Stimulated activated CD4-positive, alpha-beta T cell treated with anti-CD3 and anti-CD28 coated beads, Interleukin-15, amount 100 ng/mL, for 1 hour (primary cell): ENCODE measurements at places on chromosomes 3 and 15.

DNA sequence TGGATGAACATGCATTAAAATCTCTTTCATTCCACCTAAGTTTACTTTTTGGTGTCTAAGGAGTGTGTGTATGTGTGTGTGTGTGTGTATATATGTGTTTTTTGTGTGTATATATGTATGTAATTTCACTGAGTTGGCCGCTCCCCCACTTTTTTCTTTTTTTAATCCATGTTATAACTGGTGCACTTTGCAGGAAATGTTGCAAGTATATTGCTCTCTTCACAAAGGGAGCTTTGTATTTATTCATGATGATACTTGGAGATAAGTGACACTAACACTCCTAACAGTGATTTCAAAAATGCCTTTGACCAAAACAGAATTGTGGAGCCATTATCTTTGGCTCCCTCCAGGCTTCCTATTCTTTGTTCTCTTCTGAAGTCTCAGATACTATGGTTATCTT lies 95.8 kb downstream of the FNDC3B start:
- DNase-seq: no peak

DNA sequence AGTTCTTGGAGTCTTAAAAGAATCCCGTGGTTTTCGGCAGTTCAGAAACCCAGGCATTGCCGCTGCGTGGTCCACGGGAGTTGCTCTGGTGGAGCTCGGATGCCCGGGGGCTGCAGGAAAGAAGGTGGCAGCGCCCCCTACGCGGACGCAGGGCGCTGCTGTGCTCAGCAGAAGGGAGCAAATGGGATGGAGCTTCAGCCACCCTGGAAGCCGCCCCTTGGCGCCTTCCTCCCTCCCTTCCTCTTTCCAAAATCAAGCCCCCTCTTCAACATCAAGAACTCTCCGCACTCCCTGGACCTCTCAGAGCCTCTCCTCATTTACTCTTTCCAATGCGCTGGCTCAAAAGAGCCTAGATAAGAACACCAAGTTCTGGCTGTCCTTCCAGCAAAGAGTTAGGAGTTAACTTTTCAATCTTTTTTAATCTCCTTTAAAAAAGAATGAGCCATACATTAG lies 880 bp upstream of the CHRNA7 start:
- no peak for DNase-seq

- DNase-seq: no peak
Measured at GRCh38 chr3:23948761-23949160, 3.7 kb downstream of the NR1D2 start.

GRCh38 chr3:138912237-138912636 lies 34.7 kb downstream of the FOXL2 start:
- DNase-seq: no peak

GRCh38 chr3:160796813-160797164 lies 40.8 kb downstream of the PPM1L start:
- DNase-seq: no peak

- DNase-seq: no peak
Measured at GRCh38 chr3:41037651-41038334, 161.5 kb upstream of the CTNNB1 start.

DNA sequence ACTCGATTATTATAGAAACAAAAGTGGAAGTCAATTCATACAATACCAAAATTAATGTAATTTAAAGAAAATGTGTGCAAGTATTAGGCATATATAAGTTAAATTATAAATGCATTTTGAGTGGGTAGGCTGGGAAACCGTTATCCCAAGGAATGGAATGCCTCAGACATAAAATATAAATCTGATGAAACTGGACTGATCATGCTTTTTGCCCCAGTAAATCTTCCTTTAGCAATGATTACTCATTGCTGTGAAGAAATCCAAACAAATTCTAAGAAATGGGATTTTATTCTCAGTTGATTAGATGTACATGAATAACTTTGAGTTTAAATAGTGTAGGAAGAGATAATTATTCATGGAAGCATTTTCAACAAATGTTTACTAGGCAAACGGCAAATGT lies 185.5 kb upstream of the KCNMB2 start:
- no peak for DNase-seq

DNA sequence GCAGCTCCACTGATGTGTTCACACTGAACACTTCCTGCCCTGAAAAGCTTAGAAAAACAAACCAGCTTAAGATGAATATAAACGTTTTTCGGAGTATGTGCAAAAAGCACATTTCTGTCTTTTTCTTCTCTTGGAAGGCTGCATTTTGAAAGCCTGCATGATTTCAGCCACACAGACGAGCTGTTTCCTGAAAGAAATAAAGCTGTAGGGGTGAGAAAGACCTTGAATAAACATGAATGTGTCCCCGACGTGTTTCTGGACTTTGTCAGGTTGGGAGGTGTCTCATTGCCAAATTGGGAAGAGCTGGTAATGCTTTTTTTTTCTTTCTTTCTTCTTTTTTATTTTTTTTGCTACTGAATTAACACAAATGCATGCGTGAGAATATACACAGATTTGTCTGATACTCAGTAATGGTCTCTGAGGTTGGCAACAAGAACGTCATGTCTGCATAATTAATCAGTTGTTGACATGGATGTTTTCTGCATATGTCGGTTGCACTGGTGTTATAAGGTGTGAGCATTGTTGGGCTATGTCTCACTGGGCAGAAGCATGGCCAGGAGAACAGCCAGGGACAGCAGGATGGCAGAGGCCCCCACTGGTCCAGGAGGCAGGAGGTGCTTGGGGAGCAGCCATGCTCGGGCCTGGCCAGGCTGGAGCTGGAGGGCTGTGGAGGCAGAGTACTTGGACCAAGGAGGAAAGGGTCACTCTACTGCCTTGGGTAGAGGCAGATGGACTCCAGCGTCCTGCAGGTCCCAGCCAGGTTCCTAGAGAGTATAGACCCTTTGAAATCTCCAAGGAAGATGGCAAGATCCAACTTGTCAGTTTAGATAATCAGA lies 39.0 kb downstream of the ADAMTSL3 start:
- DNase-seq: no peak

DNA sequence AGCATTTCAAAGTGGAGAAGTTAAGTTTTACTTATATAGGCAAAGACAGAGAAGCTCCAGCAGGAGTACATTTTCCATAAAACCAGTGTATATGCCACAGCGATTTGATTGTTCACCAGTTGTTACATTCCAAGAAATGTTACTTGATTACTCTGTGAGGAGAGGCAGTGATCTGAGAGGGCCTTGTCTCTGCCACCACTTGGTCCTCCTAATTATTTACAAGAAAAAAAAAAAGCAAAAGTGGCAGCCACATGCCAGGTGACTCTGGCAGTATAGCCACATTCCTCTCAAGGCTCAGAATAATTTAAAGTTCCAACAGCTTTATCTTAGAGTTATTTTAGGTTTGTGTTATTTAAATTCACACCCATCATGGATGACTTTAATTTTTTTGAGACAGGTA lies 1077.8 kb downstream of the ZPLD1 start:
- no peak for DNase-seq

DNA sequence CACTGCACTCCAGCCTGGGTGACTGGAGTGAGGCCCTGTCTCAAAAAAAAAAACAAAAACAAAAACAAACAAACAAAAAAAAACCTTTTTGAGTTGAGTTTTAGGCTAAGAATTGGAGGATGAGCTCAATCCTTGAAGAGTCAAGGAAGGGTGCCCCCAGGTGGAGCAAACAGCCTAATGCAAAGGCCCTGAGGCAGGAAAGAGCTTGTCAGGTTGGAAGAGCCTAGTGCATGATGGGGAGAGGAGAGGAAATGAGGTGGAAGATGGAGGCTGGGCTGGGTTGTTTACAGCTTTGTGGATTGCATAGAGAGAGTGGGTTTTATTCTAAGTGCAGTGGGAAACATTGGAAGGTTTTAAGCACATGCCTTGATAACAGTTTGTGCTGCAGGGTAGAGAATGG lies 2.1 kb upstream of the SNX22 start:
- DNase-seq: no peak

- DNase-seq: no peak
Measured at GRCh38 chr15:62840526-62841268, 201.8 kb upstream of the TPM1 start.

GRCh38 chr3:184619369-184619768 lies 57.8 kb downstream of the EPHB3 start:
- DNase-seq: no peak

DNA sequence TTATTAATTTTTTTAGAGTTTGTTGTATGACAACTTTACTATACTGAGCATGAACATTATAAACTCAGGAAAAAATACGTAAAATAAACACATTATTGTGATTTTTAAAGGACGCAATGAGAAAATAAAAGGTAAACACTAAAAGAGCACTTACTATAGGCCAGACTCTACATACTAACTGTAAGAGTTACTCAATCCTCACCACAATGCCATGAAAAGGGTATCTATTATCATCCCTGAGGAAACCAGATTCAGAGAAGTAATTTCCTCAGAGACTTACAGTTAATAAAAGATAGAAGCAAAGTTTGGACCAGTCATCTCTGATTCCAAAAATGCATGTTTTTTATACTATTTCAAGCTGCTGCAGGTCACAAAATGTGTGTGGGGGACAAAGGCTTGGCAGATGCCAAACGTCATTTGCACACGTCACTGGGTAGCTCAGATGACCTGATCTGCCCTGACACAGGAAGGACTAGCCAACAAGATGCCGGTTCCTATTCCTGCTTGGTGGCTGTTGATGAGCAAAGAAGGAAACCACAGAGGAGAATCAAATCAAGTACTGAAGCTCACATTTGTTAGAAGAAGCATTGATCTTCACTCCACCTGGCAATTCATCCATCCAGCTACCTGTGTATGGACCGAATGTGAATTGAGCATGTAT lies 42.3 kb downstream of the KLHL6 start:
- DNase-seq: no peak

- no peak for DNase-seq
Measured at GRCh38 chr15:86399041-86399954, 319.6 kb downstream of the AGBL1 start.

GRCh38 chr15:56250626-56251025 lies 6.9 kb upstream of the RFX7 start:
- no peak for DNase-seq

- no peak for DNase-seq
Measured at GRCh38 chr3:193367868-193368267, 10.7 kb downstream of the ATP13A5 start.
